Right cardiac atrium (tissue), 5 donors: ENCODE measurements at places on chromosomes 11 and 22.

GRCh38 chr11:30196400-30197206 is 34.2 kb upstream of the FSHB start:
- DNase-seq: peak; percentile 53

GRCh38 chr11:84136926-84137325 is 850.8 kb upstream of the CCDC90B start:
- DNase-seq: no peak

DNA sequence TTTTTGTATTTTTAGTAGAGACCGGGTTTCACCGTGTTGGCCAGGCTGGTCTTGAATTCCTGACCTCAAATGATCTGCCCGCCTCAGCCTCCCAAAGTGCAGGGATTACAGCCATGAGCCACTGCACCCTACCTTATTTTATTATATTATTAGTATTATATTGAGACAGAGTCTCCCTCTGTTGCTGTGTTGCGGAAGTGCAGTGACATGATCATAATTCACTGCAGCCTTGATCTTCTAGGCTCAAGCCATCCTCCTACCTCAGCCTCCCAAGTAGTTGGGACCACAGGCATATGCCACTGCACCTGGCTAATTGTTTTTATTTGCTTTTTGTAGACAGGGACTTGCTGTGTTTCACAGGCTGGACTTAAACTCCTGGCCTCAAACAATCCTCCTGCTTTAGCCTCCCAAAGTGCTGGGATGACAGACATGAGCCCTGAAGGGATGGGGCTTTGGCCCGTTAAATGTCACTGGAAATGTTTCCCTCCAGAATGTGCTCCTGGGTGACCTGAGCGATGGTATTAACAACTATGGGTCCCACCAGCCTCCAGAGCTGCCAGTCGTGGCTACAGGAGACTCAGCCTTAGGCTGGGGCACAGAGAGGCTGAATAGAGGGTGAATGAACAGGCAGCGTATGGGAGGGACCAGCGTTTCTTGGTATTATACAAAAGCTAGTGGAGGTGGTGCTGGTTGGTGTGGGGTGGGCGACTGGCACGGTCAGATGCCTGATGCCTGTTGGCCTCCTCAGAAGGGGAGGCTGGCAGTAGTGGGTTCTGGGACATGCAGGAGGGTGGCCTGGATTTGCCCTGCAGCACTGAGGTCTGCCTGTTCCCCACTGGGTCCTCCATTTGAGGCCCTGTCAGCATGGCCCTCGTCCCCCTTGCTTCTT is 7.3 kb downstream of the TANGO2 start:
- peak; percentile 14 for DNase-seq

DNA sequence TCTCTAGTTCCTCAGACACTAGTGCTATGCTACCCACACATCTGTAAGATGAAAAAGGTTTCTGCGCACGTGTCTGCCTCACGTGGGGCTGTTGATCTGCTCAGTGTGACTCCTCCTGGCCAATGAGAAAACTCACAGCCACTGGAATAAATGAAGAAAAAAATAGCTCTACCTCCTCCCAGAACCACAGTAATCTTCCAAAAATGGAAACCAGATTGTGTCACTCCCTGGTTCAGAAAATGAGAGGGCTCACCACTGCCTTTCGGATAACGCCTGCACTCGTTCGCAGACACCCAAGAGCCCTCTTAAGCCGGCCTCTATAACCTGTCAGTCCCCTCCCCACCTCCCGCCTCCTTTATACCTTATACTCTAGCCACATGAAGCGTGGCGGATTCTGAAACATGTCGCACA is 5.1 kb downstream of the APBB1 start:
- no peak for DNase-seq

- DNase-seq: no peak
These were observed 16.1 kb upstream of the OR52K1 start for GRCh38 chr11:4466131-4466870.

- peak; percentile 87 for DNase-seq
These were observed 504 bp downstream of the CFL1 start for GRCh38 chr11:65857500-65857852.

- no peak for DNase-seq
These were observed 122.0 kb downstream of the SLC17A6 start for GRCh38 chr11:22460181-22460580.

GRCh38 chr22:25757686-25758085 is 15.7 kb downstream of the MYO18B start:
- DNase-seq: no peak

- no peak for DNase-seq
These were observed 243.4 kb upstream of the DDI1 start for GRCh38 chr11:103792981-103793468.

DNA sequence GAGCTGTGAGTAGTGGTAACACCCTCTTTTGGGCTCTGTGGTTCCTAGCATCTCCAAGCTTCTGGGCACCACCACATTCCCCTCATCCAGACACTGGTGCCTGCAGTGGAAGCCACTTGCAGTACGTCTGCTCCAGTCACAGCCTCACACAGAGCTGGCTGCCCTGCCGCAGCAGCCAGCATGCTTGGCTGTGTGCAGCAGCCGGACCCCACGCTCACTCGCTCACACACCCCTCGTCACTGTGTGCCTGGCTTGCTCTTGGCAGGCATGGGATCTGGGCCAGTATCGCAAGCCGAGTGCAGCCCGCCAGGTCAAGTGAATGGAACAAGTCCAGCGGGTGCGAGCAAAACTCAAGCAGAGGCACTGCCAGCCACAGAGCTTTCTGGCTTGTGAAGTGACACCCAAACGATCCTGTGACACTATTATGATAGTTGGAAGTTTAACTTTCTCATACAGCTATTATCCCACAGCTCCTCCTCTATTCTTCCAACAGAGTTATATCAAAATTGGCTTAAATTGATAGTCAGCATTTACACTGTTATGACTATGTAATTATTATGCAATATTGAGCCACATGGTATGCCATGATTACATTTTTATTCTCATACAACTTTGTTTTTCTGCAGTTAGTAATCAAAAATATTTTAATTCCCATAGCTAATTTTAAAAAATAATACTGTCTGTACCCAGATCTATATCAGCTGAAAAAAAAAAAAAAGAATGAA is 89.0 kb downstream of the CCDC73 start:
- peak; percentile 59 for DNase-seq

- DNase-seq: no peak
These were observed 63.8 kb downstream of the IGLL1 start for GRCh38 chr22:23516304-23516703.

- DNase-seq: no peak
These were observed 101.9 kb downstream of the MRTFA start for GRCh38 chr22:40534379-40535188.

GRCh38 chr22:42760806-42761565 is 40.3 kb upstream of the A4GALT start:
- DNase-seq: no peak

- DNase-seq: no peak
These were observed 46.1 kb upstream of the BLID start for GRCh38 chr11:122162095-122162494.

GRCh38 chr22:36022162-36022561 is 6.5 kb downstream of the RBFOX2 start:
- no peak for DNase-seq

DNA sequence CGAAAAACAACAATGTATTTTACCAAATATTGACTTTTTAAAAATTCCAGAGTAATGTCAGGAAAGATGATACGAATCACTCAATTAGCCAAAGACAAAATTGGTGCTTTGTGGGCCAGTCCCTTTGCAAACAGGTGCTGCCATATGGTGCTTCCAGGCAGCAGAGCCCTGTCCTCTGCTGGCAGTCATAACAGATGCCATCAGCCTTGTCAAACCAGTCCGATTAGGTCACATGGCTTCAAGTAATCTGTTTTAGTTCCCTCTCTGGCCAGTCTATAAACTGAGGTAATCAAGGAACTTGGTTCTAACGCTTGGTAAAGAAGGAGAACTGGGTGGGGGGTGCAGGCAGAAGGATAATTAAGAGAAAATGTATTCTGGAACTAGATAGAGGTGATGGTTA is 49.1 kb upstream of the CAPRIN1 start:
- DNase-seq: no peak

GRCh38 chr11:7506243-7506642 is 7.6 kb upstream of the PPFIBP2 start:
- DNase-seq: no peak

- no peak for DNase-seq
These were observed 87.8 kb downstream of the MIAT start for GRCh38 chr22:26744892-26745808.

DNA sequence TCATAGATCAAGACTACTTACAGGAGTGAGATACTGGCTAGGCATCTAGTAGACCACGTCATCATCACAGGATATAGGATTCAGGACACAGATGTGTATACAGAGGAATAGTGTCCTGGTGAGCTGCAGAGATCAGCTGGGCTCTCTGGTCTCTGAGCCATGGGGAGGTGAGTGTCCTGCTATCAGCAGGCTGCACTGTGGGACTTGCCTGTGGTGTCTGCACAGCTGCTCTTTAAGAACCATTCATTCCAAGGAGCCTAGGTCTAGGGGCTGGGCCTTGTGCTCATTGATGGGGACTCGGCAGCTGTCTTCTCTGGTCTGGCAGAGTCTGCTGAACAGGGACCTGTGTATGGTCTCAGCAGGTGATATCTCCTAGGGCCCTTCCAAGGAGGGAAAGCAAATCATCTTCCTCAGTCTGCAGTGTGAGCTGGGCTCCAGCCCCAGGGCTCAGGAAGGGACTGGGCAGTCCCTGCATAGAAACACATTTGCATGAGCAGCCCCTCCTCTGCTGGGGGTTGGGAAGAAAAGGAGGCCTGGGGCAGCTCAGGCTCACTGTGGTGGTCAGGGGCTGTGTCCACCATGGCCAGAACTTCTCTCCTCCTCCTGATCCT is 66.1 kb upstream of the VPREB1 start:
- DNase-seq: no peak

GRCh38 chr22:49204599-49205482 is 622.8 kb downstream of the BRD1 start:
- DNase-seq: no peak

GRCh38 chr11:9219115-9219514 is 46.0 kb downstream of the DENND5A start:
- DNase-seq: no peak

DNA sequence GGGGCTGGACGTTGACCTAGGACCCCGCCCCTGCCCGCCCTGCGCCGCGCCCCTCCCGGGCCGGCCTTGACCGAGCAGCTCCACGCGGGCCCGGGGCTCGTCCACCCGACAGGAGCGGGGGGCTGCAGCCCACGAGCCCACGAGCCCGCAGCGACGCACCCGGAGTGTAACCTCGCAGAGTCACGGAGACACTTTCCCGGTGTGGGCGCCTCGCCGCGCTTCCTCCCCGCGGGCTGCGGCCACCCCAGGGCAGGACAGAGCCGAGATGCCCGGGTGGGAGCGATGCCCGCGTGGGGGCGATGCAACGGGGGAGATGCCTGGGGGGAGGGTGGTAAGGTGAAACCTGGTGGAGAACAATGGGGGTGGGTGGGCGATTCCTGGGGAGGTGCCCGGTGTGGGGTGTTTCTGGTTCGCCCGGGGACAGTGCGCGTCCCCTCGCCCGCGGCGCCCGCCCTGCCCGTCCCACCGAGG is 4.9 kb upstream of the ZBED4 start:
- no peak for DNase-seq

DNA sequence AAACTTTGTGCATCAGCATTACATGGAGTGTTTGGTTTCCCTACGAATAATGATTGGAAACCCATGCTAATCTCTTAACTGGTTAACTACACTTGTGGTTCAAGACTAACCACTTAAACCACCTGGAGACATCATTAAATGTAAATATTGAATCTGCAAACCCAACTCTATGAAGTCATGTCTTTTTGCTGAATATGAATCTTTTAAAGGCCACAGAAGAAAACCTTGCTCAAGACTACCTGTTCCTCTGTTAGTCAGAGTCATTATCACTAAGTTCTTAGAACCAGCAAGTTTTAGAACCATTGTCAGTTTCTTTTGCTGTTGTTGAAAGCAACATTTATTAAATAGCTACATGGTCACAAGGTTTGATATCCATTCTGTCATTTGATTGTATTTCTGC is 70.7 kb downstream of the SIK2 start:
- DNase-seq: no peak

- DNase-seq: no peak
These were observed 81.7 kb downstream of the PHF21B start for GRCh38 chr22:44928136-44928463.

GRCh38 chr22:19172213-19173046 is 6.1 kb downstream of the SLC25A1 start:
- DNase-seq: no peak

DNA sequence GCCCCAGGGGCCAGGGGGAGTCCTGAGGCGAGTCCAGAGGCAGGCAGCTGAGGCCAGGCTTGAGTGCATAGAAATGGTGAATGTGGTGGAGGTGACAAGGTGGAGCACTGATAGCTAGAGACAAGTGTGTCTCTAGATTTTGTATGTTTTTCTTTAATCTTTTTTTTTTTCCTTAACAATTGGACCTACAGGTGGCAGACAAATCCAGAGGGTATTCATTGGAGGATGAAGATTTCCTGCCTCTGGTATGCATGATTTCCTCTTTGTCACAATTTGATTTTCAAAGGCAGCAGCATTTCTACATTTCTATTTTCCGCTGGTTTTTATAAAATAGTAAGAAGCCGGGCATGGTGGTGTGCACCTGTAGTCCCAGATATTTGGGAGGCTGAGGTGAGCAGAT is 47.7 kb upstream of the DKK3 start:
- no peak for DNase-seq

- no peak for DNase-seq
These were observed 955.5 kb upstream of the CHORDC1 start for GRCh38 chr11:91178366-91178765.

DNA sequence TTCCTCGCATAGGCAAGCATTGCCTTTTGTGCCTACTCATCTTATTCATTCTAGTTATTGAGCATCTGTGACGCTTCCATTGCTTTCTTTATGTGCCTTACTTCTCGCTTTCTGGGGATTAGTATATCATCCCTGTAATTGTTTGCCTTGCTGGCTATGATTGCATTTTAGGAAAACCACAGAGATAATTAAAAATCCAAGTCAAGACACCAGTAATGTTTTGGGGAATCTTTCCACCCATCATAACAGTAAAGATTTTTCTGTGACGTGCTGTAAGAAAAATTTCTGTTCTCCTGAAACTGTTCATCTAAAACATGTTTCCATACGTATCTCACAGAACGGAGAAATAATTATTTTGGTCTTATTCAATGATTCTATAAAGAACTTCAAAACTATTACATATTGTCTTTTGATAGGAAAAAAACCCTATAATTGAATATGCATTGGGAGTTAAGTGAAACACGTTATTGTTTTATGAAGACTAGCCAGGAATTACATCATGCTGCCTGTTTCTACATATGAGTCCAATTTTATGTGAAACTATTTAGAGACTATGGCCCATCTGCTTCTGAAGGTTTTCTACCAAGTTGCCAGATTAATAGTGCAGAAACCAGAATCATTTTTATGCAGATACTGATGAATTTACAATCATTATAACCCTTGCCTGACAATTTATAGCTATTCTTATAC is 133.7 kb upstream of the FIBIN start:
- DNase-seq: no peak

DNA sequence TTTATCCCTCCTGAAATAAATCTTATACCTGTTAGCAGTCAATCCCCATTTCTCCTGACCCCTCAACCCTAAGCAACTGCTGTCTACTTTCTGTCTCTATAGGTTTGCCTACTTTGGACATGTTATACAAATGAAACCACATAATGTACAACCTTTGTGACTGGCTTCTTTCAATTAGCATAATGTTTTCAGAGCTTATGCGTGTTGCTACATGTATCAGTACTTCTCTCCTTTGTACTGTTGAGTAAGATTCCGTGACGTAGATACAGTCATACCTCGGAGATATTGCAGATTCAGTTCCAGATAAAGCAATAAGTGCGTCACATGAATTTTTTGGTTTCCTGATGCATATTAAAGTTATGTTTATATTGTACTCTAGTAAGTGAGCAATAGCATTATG is 127.3 kb downstream of the MORC2 start:
- no peak for DNase-seq

GRCh38 chr11:117179048-117179999 is 781 bp downstream of the SIDT2 start:
- DNase-seq: peak; percentile 35
